Astrocyte of the spinal cord (primary cell): ENCODE measurements at places on chromosomes 4 and X.
A peak's percentile ranks its signal among the peaks of the same experiment; 100 is the strongest.

DNA sequence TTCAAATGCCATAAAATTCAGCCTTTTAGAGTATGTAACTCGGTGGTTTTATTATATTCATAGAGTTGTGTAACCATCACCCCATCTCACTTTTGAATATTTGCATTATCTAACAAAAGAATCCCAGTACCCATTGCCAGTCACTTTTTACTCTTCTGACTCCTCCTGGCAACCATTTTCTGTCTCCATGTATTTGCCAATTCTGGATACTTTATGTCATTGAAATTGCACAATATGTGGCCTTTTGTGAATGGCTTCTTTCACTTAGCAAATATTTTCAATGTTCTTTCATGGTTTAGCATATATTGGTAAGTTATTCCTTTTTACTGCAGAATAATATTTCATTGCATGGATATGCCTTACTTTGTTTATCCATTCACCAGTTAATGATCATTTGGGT, 79.9 kb downstream of the SLIT2 start:
- DNase-seq, result no peak

DNA sequence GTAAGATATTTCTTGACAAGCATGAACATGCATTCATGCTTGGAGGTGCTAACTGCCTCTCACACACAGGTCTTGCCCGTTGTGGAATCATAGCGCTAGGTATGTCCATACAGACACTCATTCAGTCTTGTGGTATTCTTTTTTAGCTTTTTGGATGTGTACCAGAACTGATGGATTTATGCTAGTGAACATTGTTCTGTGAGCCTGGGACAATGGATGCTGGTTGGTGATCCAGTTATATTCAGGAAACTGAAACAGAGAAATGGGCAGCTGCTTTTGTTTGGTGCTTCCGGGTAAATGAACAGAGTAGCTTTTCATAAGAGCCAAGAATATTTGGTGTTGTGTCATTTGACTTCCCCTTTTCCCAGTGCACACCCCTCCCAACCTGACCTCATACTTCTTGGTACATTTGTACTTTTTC, 78.9 kb upstream of the SLC4A4 start:
- no peak for DNase-seq

- no peak for DNase-seq
These were observed 63.2 kb upstream of the FBXW7 start for GRCh38 chr4:152599095-152599494.

DNA sequence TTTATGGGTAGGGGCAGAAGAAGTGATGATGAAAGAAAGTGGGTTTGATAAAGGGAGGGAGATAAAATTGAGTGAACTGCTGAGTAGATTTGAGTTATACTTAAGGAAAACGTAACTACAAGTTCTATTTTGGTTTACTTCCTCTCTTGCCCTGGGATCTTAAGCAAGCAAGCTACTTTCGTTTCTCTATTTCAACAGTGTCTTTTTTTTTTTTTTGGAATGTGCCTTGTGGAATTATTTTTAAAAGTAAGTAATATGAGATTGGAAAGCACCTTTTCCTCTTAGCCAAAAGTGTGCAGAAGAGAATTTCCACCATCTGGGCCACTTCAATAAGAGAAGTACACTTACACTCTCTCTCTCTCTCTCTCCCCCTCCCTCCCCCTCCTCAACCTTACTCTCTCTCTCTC, 16.0 kb upstream of the C4orf36 start:
- DNase-seq, result peak; percentile 51

- no peak for DNase-seq
These were observed 155.8 kb upstream of the RAI2 start for GRCh38 chrX:18016941-18017340.

GRCh38 chr4:120964596-120964995, 42.1 kb upstream of the PRDM5 start:
- no peak for DNase-seq

DNA sequence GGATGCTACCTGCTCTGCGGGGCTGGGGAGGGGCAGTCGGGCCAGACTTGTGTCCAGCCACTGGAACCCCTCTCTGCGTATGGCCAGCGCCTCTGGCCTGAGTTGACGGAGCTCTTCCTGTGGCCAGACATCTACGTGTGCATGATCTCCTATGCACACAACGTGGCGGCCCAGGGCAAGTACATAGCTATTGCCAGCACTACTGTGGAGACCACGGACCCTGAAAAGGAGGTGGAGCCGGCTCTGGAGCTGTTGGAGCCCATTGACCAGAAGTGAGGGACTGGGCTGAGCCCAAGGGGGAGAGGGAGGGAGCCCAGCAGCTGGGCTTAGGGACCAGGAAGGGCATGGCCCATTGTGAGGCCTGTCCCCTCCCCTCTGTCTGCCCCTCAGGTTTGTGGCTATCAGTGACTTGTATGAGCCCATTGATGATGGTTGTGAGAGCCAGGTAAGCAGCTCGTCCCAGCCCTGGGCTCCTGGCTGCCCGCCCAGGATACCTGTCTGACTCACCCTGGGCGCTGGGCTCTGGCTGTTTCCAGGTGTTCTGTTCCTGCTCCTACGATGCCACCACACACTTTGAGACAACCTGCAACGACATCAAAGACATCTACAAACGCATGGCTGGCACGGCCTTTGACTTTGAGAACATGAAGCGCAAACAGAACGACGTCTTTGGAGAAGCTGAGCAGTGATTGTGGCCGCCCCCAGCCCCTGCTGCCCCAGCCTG, 1.8 kb upstream of the FAM50A start:
- no peak for DNase-seq

DNA sequence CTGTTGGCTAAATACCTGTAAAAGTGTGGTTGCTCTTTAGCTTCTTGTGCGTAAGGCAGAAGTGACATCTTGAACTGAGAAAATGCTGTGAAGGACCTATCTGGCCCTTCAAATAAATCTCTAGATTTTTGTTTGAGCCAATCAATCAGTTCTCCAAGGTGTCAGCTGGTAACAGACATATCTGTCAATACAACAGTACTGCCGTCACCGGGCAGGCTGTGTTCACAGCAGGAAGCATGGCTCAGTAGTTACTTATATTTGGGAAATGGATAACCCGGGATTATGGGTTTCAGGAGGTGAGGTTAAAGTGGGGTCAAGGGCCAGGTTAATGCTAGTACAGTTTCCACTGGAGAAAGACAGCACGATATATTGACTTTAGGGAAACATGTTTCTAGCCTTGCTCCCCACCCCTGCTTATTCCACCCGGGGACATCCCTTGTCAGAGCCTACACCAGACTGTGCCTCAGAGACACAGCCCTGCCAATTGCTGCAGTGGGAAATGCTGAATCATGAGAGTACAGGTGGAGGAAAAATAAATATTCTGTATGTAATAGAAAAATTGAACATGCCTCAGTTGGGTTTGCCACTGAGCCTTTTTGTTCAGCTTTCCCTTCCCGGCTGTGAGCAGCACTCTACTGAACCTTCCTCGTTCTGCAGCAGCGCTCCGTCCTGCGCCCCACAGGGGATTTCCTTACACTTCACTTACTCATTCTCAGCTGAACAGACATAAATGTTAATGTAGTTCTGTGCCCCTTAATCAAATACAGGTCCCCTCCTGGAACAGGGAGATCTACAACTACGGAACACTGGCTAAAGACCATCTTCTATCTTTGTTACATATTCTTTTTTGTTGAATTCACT, 121.1 kb downstream of the MGST2 start:
- peak; percentile 20 for DNase-seq

GRCh38 chrX:83160096-83160495, 348.0 kb upstream of the POU3F4 start:
- DNase-seq, result no peak

- DNase-seq, result no peak
These were observed 218.7 kb downstream of the MAPK10 start for GRCh38 chr4:86141161-86141560.

DNA sequence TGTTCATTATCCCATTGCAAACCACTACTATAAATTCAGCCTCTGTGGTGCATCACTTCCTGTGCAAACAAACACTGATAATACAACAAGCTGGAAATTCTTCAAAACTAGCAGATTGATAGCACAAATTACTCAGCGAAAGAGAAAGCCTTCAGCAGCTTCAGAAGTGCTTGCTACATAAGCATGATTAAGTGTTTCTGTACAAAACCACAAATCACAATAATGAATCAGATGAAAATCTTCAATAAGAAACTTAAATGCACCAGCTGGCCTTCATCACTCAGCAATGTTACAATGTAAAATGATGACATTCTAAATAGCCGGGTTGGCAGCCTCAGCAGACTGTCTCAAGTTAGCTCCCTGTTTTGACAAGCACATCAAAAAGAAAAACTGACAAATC, 262.2 kb downstream of the SPOCK3 start:
- DNase-seq, result peak; percentile 32

DNA sequence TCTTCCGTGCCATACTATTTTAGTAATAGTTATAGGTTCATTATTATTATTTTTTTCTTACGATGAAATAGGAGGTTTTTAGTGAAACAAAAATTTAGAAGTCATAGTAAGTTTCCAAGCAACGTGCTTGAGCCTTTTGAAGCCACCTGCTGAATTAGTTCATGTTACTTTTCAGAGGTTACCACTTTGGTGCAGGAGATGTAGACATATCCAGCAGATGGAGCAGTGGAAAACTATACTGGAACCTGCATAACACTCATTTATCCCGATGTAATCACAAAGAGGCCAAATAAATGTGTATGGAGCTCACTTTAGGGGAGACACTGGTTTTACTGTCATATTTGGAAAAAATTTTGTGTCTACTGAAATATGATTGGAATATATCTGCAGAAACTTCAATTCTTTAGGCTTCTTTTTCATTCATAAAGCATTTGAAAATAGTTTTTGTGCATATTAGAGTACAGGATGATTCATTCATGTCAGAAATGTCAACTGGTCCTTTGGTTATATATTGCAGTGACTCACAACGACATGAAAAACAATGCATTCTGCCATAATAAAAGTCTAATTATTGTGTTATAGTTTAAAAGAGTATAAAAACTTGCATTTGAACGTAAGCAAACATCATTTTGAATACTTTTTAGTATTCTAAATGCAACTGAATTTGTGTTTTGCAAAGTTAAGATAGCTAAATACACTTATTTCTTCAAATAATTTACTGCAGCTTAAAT, 2182.9 kb upstream of the TENM3 start:
- DNase-seq, result peak; percentile 52

DNA sequence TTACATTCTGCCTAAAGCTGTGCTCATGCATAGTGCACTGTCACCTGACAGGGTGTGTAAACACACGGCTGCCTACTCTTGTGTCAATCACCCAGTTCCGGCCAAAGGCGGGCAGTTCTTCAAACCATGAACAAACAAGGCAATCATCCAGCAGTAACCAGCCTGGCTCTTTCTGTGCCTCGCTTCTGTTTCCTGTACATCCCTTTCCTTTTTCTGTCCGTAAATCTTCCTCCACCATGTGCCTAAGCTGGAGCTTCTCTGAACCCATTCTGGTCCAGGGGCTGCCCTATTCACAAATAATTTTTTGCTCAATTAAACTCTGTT, 60.8 kb upstream of the CBR4 start:
- no peak for DNase-seq

DNA sequence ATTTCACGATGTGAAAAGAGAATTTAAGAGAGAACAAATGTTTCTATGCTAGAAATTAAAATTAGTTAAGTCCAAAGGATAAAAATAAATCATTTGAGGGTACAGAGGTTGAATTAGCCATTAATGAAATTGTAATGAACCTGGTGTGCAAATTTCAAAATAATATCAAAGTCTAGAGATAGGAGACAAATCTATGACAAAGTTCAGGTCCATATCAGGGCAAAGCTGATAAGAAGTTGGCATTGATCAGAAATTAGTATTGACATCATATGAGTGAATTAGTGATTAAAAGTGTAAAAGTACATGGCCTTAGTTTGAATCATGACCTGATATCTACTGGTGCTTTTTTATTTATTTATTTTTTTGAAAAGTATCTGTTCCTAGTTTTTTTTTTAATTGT, 33.8 kb upstream of the UGT2A3 start:
- no peak for DNase-seq

DNA sequence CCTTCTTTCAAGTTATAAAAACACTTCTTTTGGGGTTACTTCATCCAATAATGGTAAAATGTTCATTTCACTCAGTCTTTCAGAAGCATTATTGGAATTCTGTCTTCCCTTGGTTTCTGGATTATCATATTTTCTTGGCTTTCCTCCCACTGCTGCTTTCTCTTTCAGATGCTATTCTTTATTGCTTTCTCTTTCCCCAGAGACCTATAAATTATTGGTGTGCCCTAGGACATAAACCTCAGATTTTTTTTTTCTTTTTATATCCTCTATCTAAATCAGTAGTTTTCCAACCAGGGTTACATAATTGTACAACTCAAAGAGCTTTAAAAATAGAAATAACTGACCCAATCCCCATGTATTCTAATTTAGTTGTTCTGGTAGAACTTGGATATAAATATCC, 1005.5 kb downstream of the ARAP2 start:
- DNase-seq, result no peak

DNA sequence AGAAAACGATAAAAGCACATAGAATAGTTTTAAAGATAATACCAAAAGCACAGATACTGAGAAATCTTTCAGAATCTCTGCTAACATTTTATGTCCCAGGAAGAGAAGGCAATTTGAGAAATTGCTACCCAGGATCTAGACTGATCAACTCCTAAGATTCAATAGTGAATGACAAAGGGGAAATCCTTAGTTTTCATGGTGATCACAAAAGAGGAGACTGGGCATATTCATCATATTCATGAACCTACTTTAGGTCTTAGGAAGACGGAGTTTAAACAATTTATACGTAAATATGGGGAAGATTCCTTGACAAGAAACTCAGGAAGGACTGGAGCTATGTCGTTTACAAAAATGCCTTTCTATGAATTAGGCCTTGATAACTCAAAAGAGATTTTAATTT, 87.3 kb downstream of the SHISA3 start:
- no peak for DNase-seq

DNA sequence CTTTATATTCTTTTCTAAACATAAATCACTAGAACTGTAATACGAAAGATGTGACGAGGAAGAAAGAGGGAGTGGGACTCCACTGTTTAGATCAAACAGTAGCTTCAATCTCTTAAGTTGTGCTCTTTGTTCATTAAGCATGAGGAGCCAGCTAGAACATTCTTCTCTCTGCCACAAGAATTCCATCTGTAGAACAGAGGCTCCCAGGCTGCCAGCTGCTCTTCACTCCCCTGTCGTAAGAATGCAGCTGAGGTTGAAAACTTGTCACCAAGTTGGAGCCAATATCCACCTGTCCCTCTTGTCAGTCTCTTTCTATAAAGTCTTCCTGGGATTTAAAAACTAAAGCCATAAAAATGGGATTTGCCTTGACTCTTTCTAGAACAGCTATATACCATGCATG, 65.0 kb upstream of the SEC24B start:
- peak; percentile 12 for DNase-seq

DNA sequence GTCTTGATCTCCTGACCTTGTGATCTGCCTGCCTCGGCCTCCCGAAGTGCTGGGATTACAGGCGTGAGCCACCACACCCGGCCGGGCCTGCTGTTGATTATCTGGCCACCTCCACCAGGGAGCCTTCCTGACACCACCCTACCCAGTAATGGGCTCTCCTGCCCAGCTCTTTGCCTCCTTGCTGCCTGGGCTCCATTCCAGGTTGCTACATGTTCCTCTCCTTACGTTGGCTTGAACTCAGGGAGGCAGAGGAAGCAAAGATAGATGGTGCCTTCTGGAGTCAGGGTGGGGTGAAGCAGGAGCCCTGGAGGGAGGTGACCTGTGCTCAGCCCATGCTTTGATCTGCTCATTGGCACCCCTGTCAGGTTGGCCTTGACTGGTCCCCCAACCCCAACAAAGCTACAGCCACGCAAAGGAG, 26.3 kb downstream of the FLNA start:
- DNase-seq, result no peak

- peak; percentile 77 for DNase-seq
These were observed at the start of gene GPAT3 for GRCh38 chr4:83535520-83536361. TSS of gene GPAT3 (plus strand) at chr4:83536108. CDS start at chr4:83536623, 515 bp downstream.

- DNase-seq, result no peak
These were observed 23.4 kb downstream of the CYTL1 start for GRCh38 chr4:4995908-4996265.

GRCh38 chr4:145625677-145626622, 6.8 kb downstream of the MMAA start:
- no peak for DNase-seq
